ENCODE measurements at places on chromosomes 6 and 20.

DNA sequence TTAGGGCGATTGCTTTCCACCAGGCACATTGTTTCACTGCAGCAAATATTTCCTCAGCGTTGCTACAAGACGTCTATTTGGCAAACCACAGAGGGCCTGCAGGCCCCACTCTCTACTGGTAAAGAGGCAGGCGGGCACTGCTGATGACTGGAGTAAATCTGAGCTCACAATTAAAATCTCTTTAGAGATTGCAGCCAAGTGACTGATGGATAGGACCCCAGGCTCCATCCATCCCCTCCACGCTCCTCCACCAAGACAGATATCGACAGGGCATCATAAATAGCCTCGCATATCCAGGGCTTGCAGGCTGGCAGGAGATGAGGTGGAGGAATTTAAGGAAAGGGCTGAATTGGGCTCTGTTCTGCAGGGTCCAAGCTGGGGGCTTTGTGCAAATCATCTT is 50.4 kb upstream of the MDGA1 start:
- DNase-seq = no peak

DNA sequence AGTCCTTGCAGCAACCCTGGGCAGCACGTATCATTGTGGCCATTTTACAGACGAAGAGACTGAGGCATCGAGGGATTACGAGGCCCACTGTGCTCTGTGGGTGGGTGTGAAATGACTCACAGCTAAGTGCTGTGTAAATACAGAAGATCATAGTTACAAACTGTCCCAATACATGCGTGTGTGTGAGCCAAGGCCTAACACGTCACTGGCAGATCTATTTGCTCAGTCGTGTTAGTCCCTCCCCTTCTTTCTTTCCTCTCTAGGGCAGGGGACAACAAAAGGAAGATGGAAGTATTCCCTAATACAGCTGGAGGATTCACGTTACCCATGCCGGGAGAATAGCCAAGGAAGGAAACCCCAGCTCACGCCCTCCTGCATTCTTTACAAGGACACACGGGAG is 175.9 kb downstream of the CDC5L start:
- no peak for DNase-seq

GRCh38 chr6:163054641-163055040 is 326.9 kb downstream of the PACRG start:
- DNase-seq = no peak

- no peak for DNase-seq
Observed at GRCh38 chr6:106772270-106773142, 143.1 kb downstream of the QRSL1 start.

- DNase-seq = no peak
Observed at GRCh38 chr6:16257999-16258708, 19.8 kb downstream of the GMPR start.

Data from GM12891 (cell line).